ENCODE measurements at places on chromosomes 7 and 10. TPM values are rescaled to one million over a fixed set of nuclear protein-coding genes. Genes with fewer than 3 reads are reported as not detected.

DNA sequence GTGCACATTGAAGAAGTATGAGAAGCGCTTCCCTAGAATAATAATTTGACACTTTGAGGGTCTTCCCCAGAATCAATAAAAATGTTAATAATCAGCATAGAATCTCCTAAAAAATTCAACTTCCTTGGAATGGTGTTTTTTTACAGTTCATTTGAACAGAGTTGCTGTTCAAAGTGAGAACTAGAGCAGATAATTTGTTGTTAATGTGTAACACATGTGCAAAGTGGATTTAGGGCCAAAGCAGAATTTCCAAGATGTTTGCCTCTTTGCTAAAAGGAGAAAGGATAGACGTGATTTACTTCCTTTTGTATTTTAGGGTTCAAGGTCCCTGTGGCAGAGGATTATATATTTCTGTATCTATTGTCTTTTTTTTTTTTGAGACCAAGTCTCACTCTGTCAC is 73.8 kb downstream of the ZNF277 start:
- DNase-seq: no peak

DNA sequence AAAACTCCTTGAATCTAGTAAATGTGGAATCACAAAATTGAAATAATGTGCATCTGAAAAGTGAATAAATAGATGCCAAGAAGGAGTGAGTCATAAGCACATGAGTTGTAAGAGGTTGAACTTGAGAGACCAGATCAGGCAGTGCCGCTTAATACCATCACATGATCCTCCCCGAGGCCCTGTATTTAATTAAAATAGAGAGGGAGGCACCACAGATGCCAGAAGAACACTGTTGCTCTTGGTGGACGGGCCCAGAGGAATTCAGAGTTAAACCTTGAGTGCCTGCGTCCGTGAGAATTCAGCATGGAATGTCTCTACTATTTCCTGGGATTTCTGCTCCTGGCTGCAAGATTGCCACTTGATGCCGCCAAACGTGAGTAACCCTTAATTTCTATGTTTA is at the start of gene GPNMB:
Gene GPNMB, plus strand, starts transcription at position 221 of the 400 bp plus-strand sequence. Its CDS starts 83 bp downstream, at position 304.
- DNase-seq: peak; percentile 92

- DNase-seq: peak; percentile 38
These were observed 41.8 kb downstream of the ASZ1 start for GRCh38 chr7:117385363-117386109.

DNA sequence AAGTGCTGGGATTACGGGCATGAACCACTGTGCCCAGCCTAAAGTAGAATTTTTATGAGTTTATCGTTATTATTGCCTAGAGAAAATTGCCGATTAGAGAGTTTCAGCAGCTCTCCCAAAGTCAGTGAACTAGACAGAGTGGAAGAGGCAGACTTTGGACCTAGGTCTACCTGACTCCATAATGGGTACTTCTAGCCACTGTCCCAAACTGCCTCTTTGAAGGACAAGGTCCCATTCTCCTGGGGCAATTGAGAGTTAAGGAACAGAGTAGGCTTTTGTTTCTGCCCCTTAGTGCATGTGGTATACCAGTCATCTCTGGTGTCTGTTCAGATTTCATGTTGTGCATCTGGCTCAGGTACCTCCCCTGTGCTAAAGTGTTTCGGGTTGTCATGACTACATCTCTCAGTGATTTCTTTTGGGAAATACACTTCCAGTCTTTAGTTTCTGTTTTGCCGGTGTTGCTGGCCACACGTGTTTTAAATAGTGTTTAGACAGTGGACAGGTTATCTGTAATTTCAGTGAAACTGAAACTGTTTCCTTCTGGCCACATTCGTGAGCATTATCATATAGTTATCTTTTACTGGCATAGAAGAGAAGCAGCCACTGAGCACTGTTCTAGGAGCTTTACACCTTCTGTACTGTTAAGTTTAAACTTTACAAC is 4.7 kb downstream of the TMEM236 start:
- no peak for DNase-seq

DNA sequence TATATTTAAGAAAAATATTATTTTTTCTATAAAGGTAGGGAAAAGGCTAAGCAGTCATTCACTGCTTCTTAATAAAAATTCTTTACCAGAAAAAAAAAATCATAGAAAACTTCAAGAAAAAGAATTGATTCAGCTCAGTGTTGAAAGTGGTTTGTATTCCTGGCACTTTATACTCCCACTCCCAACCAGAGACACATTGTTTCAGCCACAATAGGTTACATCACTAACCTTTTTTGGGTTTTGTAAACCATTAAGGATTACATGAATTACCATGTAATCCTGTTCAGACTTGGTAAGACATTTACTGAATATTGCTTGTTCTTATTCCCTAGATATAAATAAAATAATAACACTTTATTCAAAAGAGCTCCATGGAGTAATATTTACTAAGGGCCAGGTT is 46.6 kb downstream of the MINPP1 start:
- peak; percentile 12 for DNase-seq

TMEM140 gene
- 8.2 TPM for total RNA-seq

MYL10 gene
- total RNA-seq: not detected
